ENCODE measurements at places on chromosomes 12 and 14.
A peak's percentile ranks its signal among the peaks of the same experiment; 100 is the strongest.

GRCh38 chr12:48121522-48121921 is 2.4 kb downstream of the PFKM start:
- DNase-seq, result no peak

DNA sequence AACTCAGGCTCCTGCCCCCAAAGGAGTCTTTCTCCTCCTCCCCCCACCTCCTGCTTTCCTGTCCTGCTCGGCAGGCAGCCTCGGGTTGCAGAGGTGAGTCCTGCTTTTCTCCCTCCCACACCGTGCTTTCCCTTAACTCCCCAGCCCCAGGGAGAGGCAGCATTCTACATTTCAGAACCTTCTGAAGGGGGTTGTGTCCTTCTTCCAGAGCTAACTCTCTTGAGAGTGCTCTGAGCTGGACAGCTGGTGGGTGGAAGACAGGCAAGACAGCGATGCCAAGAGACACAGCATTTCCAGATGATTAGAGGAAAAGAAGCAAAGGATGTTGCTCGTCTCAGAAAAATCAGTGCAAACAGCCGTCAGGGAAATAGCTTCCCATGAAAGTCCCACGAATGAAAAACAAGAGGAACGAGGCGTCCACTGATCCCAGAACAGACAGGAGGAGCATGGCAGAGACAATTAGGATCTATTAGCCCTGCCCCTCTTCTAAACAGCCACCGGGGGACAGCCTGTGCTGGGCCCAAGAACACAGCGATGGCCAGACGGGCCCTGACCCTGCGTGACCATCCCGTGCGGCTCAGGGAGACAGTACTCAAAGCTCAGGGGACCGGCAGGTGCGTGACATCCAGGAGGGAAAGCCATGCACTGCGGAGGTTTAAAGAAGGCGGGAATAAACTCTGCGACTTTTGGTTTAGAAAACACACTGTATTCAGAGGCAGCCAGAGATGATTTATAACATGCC is 216.5 kb upstream of the RTL1 start:
- no peak for DNase-seq

DNA sequence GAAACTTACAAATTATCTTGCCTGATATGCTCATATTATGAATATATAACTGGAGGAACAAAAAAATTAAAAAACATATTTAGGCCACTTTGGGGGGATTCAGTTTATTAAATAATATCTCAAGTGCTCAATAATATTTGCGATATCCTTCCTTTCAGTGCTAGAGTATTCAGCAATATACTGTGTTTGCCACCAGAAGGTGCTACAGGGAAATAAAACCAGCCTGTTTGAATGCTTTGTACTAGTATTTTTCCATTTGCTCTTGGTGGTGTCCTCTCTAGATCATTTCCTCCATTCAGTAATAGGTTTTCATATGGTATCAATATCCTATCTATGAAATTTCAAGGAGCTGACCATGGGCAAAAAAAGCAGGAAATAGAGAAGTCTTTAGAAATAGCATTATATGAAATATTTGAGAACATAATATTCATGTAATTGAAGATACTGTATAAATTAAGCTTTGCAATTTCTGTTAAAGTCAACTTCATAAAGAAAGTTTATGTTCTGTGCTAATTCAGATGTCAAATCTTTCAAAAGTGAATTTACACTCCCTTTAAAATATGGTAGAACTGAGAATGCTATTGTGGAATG is 106.2 kb upstream of the NAV3 start:
- DNase-seq, result no peak

GRCh38 chr14:65180725-65181025 is 78.4 kb upstream of the MAX start:
- no peak for DNase-seq

GRCh38 chr12:5965950-5966383 is 20.9 kb upstream of the ANO2 start:
- peak; percentile 58 for DNase-seq

GRCh38 chr12:115306380-115306779 is 622.4 kb upstream of the TBX3 start:
- no peak for DNase-seq

DNA sequence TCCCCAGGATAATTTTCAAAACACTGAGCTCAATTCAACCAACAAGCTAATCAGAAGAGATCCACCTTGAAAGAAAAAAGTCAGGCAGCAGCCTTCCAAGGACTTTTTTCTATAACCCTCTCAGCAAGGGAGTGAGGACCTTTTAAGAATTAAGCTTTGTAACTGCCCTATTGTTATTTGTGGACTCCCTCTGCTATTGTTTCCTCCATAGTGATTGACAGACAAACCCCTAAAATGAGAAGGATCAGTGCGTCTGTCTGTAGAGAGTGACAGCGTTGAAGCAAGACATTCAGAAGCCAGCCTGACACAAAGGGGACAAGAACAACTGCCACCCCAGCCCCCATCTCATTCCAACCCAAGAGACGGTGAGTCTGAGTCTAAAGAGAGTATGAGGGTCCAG is 30.3 kb upstream of the BTG1 start:
- no peak for DNase-seq

- no peak for DNase-seq
Measured at GRCh38 chr14:73026243-73026844, 562 bp downstream of the ZFYVE1 start.

DNA sequence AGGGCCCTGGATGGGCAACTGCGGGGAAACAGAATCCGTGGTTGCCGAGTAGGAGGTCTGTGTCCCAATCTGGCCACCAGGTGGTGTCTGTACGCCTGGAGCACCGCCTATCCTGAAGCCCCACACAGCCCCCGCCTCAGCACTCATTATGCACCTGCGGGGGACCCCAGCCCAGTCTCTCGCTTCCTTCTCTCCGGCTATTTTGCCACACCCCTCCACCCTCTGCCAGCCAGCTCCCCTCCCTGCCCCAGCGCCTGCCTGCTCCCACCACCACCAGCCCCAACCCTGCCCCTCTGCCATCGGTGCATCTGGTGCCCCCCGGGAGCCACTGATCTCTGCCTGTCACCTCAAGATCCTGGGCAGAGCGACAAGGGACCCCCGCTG is 2.2 kb upstream of the NXPH4 start:
- DNase-seq, result peak; percentile 79

DNA sequence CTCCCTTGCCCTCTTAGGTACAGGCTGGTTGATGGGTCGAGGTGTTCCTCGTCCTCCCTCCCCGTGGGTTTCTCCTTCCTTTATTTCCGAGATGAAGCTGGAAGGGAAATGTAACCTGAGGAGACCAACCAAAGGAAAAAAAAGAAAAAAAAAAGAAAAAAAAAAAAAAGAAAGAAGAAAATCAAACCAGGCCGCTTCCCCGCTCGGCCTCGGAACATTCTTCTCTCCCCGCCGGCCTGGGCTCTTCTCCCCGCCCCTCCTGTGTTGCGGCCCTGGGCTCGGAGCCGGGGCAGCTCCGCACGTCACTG is 1.6 kb upstream of the NFATC4 start:
- no peak for DNase-seq

GRCh38 chr14:58243790-58244555 is 670 bp upstream of the PSMA3 start:
- DNase-seq, result no peak

- DNase-seq, result peak; percentile 56
Measured at GRCh38 chr14:22547313-22547947, 41.6 kb downstream of the DAD1 start.

DNA sequence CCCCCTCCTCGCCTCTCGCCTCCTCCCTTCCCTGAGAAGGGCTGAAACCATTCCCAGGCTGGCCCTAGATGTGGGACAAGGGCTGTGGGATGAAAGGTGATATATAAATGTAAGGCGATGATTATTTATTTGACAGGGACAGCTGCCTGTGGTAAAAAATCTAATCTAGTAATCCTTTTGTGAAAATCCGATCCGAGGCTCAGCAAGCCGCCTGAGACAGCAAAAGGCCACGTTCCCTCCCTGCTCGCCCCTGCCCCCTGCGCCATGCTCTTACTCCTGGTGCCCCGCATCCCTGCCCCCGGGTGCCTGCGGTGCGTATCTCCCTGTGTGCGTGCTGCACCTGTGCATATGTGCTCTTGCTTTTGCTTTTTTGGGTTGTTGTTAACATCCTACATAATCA is 65.2 kb downstream of the TSPAN9 start:
- DNase-seq, result no peak

DNA sequence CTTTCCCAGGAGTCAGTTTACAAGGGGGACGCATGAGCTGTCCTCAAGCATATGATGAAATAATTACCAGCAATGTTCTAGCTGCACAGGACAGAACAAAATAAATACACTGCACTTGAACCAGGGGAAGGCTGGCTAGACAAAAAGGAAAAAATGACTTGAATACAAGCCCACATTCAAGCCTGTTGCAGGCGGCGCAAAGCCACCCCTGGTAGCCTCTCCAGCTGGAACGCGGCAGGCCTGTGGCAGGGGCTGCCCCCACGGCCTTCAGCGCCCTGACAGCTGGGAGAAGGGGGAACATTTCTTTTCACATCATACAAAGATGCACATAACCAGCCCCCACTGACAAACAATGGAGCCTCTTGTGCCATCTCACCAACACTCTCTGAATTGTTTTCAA is 57.1 kb downstream of the TRAFD1 start:
- no peak for DNase-seq

GRCh38 chr12:48001505-48002413 is 2.5 kb downstream of the COL2A1 start:
- DNase-seq, result no peak

- DNase-seq, result no peak
Measured at GRCh38 chr14:70702161-70702560, 60.4 kb downstream of the TTC9 start.

- no peak for DNase-seq
Measured at GRCh38 chr12:47777741-47778558, 4.9 kb downstream of the SLC48A1 start.

GRCh38 chr14:65192686-65193085 is 90.4 kb upstream of the MAX start:
- no peak for DNase-seq

DNA sequence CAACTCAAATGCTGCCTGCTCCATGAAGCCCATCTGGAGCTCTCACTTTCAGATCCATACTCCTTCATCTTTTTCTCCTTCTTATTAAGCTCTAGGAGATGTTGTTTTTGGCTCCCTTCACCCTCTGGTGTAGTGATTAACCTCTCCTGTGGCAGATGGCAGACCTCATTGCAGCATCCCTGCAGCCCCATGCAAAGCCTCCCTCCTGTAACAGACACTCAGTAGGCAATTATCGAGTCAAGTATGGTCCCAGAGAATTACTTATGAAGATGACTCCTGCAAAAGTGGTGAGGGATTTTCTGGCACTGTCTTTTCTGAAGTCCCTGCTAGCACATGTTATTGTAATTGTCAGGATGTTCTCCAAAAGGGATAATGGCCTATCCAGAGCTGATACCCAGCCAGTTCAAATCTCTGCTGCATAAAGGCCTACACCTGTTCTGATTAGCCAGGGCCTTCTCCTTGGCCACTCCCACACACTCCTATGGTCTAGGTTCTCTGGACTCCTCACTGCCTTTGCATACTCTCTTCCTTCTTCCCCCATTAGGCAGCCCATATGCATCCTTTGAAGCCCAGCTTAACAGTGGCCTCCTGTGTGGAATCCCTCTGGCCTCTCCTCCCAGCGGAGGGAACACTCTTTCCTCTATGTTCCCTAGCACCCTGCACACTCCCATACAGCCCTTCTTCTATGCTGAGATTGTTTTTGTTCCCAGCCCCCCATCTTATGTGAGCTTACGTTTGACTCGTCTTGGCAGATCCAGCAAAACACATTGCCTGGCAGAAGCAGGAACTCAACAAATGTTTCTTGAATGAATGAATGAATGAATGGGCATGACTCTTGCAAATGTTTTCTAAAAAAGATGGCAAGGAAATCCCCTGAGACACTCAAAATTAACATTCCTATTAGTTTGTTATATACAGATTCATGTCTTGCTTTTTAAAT is 43.9 kb upstream of the MDM1 start:
- no peak for DNase-seq

- DNase-seq, result no peak
Measured at GRCh38 chr14:65025818-65026217, 39.1 kb downstream of the FNTB start.

GRCh38 chr14:58805057-58805456 is 167.3 kb downstream of the DACT1 start:
- no peak for DNase-seq

DNA sequence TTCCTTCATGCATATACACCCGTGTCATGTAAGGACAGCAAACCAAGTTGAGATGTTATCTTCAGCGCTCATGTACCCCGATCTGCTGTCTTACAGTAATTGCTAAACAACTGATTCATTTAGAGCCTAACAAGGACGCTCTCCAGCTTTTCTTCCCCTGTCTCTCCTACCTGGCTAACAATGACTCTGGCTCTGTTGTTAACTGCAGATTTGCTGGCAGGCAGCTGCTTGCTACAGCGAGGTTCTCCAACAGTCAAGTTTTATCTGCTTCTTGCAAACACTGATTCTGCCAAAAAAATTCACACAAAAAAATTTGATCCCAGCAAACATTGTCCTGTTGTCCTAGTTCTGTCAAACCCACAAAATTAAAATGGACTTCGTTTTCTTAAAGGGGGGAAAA is 101.6 kb downstream of the OTX2 start:
- no peak for DNase-seq

- DNase-seq, result no peak
Measured at GRCh38 chr12:118493962-118494361, 117.6 kb downstream of the SUDS3 start.

- DNase-seq, result no peak
Measured at GRCh38 chr12:110966081-110966760, 45.8 kb upstream of the MYL2 start.
